ENCODE measurements at places on chromosomes 2 and 18. TPM values are rescaled to one million over a fixed set of nuclear protein-coding genes. Genes with fewer than 3 reads are reported as not detected.

FEV gene
- not detected for total RNA-seq

PRSS56 gene
- 0.19 TPM for total RNA-seq

- DNase-seq: no peak
Observed at GRCh38 chr2:119289642-119290041, 66.0 kb downstream of the STEAP3 start.

- DNase-seq: no peak
Observed at GRCh38 chr2:157785866-157786662, 90.1 kb downstream of the ACVR1 start.

GRCh38 chr18:61803393-61803792 lies 89.4 kb downstream of the RNF152 start:
- DNase-seq: no peak

Data from thymus (tissue), 14 donors.